ENCODE measurements at places on chromosomes 7 and 10.

- DNase-seq, result no peak
These were observed 170.4 kb upstream of the C7orf33 start for GRCh38 chr7:148419856-148420832.

DNA sequence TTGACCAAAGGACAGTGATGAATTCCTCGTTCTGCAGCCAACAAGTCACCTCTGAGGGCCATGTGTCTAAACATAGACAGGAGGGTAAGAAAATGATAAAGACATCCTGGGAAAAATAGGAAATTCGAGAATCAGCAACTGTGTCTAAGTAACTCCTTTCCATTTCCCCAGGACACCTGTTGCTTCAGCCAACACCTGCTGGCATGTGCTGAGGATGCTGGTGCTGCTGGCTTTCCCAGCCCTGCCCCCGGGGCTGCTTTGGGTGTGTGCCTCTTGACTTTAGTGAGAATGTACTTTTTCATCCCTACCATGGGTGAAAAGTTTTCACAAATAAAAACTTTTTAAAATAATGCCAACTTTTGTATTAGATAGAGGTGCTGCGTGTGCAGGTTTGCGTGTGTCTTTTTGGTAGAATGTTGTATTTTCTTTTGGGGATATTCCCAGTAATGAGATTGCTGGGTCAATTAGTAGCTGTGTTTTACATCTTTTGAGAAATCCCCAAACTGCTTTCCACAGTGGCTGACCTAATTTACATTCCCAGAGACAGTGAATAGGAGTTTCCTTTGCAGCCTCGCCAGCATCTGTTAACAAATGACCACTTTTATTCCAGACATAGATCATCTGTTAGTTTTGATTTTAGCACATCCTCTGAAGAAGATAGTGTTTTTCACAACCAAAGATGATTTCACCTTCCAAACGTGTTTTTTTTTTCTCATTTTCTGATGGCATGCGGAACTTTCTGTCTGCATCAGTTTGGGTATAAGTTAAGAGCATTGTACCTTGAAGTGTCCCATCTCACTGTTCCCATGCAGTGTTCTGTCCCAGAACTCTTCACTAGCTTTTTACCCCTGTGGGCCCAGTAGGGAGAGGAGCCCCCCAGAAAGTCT lies 104.2 kb upstream of the ACBD5 start:
- no peak for DNase-seq

DNA sequence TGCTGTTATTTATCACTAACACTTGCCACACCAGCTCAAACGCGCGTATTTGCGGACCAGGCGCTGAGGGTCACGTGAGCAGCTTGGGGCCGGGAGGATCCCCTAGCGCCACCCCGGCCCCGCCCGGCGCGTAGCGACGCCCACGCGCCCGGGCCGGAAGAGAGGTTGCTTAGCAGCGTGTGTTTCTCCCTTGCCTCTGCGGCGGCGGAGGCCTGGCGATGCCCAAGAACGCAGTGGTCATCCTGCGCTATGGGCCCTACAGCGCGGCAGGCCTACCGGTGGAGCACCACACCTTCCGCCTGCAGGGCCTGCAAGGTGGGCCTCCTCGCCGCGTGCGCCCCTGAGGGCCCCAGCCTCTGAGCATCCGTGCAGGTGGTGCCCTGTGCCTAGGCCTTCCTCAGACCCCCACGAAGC lies at the start of gene C10orf53:
Gene C10orf53 (plus strand): TSS at position 172 of the 414 bp plus-strand sequence. CDS start 47 bp downstream, at position 219.
- DNase-seq, result peak; percentile 13

DNA sequence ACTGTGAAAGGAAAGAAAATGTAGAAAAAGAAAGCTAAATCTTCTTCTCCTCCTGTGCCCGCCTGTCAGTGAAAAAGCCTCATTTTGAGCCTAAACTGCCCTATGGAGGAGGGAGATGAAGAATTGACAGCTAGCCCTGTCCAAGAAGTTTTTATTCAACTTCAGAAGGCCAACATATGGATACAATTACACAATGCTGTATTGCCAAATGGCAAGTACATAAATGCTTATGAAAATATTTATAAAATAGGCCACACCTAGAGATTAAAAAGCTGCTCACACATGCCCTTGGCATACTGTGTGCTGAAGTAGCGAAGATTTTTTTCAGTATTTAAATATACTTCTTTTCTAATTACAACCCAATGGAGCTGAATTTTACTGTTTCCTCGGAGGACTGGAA lies 65.1 kb upstream of the NEBL start:
- DNase-seq, result no peak

GRCh38 chr10:114869520-114869892 lies 47.9 kb downstream of the FHIP2A start:
- no peak for DNase-seq

DNA sequence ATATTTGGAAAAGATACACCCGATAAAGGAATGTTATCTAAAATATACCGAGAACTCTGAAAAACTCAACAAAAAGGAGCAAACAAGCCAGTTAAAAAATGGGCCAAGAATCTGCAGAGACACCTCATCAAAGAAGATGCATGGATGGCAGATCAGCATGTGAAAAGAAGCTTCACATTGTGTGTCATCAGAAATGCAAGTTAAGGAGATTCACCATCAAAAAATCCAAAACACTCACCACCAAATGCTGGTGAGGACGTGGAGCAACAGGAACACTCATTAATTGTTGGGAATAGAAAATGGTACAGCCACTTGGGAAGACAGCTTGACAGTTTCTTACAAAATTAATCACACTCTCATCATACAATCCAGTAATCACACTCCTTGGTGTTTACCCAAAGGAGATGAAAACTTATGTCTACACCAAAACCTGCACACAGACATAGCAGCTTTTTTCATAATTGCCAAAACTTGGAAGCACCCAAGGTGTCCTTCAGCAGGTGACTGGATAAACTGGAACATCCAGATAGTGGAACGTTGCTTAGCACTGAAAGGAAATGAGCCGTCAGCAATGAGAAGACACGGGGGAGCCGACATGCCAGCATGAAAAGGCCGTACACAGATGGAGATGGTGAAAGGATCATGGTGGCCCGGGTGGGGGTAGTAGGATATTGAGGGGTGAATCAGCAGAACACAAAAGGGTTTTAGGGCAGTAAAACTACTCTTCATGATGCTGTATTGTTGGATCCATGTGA lies 27.9 kb upstream of the PWWP2B start:
- no peak for DNase-seq

- DNase-seq, result no peak
These were observed at the start of gene BMI1 for GRCh38 chr10:22320591-22321155. Gene BMI1 (plus strand): TSS chr10:22321099. CDS start chr10:22326450, 5,351 bp downstream.

DNA sequence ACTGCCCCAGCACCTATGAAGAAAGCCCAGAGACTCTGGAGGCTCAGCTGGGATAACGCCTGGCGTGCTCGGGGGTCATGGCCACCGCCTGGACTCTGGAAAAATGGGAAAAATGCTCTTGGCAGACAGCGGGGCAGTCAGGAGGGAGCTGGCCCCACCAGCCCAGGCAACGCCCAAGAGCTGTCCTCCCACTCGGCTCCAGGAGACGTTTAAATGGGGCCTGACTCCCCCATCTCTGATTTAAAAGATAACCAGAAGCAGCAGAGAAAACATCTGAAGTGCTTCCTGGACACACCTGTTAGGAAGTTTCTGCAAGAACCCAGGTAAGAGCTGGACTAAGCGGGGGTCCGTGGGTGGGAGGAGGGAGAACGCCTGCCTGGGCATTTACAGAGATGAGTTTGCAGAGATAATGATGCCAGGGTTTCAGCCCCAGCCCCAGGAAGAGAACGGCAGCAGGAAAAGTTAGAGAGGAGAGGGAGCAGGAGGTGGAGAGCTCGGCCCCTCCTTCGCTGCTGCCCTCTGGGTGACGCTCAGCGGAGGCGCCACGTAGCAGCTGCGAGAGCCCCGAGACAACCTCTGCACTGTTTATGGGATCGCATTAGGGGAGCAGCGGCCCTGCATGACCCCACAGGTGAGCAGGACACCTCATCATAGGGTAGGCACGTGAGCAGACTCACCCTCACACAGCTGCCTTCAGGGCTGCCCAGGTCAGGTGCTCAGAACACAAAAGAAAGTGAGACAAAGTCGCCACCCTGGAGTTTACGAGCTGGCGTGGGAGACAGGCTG lies 83.5 kb upstream of the INSIG1 start:
- DNase-seq, result no peak

GRCh38 chr10:132714986-132715775 lies 70.8 kb downstream of the NKX6-2 start:
- no peak for DNase-seq

GRCh38 chr7:88586219-88586618 lies 173.3 kb upstream of the ZNF804B start:
- DNase-seq, result no peak

GRCh38 chr7:155839461-155839860 lies 27.2 kb upstream of the SHH start:
- no peak for DNase-seq

GRCh38 chr7:147833557-147833956 lies 757.0 kb upstream of the C7orf33 start:
- DNase-seq, result no peak

DNA sequence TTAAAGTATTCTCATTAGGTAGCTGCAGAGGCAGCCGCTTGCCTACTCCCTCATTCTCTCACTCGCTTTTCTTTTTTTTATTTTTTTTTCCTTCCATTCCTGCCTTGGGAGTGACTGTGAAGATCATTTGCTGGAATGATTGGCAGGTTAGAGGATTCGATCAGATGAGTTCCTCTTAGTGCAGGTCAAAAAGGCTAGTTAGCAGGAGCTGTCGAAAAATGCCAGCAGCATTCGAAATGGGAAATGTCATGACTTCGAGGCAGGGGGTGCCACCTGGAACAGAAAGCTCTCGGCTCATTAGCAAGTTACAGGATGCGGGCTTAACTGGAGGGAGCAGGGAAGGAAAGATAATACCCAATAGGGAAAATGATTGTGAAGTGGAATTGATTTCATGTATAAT lies 137.5 kb upstream of the FZD1 start:
- DNase-seq, result no peak

DNA sequence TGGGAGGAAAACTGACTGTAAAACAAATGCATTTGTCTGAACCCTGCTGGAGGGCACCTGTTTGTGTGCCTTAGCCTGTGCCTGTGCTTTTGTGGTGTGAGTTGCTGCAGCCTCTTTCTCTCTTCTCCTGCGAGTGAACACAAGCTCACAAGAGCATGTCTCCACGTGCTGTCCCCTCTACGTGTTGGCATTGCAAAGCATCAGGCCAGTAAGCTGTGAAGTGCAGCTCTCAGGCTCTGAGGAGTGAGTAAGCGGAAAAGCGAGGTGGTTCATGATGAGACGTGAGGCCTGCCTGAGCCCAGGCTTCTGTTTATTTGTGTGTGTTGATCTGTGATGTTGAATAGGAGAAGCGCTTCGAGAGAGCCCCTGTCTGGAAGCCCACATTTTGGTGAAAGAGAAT lies 85.6 kb upstream of the PDCD4 start:
- no peak for DNase-seq

- DNase-seq, result no peak
These were observed 43.9 kb downstream of the FOXK1 start for GRCh38 chr7:4725850-4726450.

GRCh38 chr7:18515067-18515466 lies 19.5 kb downstream of the HDAC9 start:
- DNase-seq, result no peak

- DNase-seq, result no peak
These were observed 33.3 kb downstream of the COX15 start for GRCh38 chr10:99698504-99699080.

DNA sequence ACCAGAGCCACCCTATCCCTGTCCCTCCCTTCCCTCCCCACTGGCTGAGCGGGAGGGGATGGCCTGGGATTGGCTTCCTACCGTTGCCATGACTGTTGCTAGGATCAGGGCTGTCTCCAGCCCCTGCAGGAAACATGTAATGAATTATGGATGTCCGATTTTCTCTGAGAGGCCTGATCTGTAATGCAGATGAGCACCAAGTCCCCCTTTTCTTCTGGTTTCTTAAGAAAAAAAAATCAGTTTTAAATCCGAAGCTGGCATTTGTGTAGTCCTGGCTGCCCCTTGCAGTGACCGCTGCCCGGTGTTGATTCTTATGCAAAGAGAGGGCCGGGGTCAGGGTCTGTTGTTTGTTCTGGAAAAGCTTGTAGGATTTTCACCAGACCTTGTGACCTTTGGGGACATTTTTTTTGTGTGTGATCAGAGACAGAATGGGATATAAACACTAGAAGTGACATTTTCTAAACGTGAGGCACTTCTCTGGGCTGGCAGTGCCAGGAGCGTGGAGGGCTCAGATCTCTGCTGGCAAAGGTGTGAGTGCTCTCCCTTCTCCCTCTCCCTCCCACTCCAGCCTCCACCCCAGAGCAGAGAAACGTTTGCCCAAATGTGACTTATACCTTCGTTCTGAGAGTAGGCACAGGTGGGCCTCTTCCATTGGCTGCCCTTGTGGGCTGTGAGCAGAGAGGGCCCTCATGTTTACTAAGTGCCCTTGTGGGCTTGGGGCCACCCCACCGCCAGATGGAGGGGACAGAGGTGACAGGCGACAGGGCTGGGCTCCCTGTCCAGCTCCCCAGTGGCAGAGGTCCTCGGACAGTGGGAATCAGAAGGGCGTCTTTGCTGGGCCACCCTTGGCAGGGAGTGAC lies 127.5 kb downstream of the DNAJB6 start:
- no peak for DNase-seq

GRCh38 chr7:45596665-45597095 lies 22.5 kb downstream of the ADCY1 start:
- no peak for DNase-seq

GRCh38 chr7:77415823-77416620 lies at the start of gene GSAP:
Gene GSAP (minus strand): TSS chr7:77416349. CDS start chr7:77416321, 28 bp downstream.
- DNase-seq, result no peak

DNA sequence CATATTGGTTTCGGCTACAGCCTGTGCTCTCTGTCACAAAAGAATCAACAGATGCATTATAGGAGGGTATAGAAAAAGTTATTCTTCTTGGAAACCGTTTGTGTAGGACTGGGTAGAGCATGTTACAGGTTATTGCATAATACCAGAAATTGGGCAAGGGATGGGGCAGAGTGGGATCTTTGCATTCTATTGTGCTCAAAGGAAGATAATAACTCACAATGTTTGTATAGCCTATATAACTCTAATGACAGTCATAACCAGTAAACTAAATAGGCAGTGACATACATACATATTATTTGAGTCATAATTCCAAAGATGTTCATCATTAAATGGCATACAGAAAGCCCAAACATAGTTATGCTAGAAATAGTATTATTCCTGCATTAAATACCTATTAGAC lies 179.7 kb downstream of the XPNPEP1 start:
- no peak for DNase-seq

DNA sequence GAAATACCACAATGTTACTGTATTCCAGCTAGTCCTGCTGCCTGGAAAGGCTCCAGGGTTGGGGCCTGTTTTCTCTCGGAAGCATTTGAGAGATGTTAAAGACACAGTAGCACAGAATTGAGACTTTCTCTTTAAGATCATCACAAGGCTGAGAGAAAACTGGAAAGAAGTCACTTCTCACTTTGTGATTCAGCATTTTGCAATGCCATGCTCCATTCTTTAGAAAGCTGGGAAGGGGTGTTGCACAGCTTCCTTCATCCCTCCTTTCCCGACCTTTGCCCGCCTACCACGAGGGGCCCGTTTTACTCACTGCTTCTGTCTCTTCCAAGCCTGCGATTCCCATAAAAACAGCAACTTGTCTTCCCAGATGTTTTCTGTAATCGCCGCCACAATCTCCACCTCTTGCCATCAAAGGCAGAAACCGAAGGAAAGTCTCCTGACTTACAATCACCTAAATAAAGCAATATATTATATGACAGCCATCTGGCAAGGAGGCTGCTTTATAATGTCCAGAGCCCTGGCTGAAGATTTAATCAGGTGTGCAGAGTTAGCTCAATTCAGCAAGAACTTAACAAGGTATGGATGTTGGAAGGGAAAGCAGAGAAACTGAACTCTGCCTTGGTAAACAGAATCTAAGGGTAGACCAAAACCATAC lies 18.9 kb downstream of the NOD1 start:
- DNase-seq, result no peak

- DNase-seq, result no peak
These were observed 759 bp downstream of the DNAJB12 start for GRCh38 chr10:72353965-72354355.

- no peak for DNase-seq
These were observed 30.2 kb upstream of the ARHGAP12 start for GRCh38 chr10:31958856-31959255.
